ENCODE measurements at places on chromosomes 12 and 14.
A peak's percentile ranks its signal among the peaks of the same experiment; 100 is the strongest.

DNA sequence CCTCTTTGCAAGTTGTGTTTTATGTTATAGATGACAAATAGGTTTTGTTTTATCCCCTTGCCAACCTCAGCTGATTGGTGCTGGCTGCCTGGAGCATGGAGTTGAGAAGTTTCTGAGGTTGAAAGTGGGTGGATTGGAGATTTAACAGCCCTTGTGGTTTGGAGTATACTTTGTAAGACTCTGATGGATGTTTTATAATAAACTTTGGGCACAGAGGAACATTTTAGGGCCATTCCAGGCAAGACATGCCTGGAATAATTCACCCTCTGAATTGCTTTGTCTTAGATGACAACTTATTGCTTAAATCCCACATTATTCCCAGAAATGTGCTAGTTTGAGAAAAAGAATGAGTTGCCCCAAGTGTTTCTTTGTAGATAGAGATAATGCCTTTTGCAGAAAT, 158.9 kb downstream of the SLC5A8 start:
- peak; percentile 52 for DNase-seq

GRCh38 chr12:111193067-111193466, 175.8 kb downstream of the PHETA1 start:
- no peak for DNase-seq

GRCh38 chr12:106583242-106584103, 669 bp downstream of the RFX4 start:
- no peak for DNase-seq

DNA sequence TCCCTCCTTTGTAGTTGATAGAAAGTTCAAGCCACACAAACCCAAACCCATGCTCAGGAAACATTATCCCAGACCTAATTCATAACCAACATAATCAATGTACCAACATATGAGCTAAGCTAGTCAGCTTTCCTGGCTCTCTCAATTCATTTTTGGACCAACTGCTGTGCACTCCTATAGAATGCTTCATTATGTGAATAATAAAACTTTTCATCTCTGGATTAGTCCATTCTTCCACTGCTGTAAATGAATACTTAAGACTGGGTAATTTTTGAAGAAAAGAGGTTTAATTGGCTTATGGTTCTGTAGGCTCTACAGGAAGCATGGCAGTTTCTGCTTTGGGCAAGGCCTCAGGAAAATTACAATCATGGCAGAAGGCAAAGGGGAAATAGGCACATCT, 651.9 kb downstream of the RERGL start:
- no peak for DNase-seq

- DNase-seq = no peak
Measured at GRCh38 chr12:11171969-11172675, 1.1 kb downstream of the SMIM10L1 start.

- peak; percentile 3 for DNase-seq
Measured at GRCh38 chr12:16385782-16386646, 38.6 kb downstream of the MGST1 start.

DNA sequence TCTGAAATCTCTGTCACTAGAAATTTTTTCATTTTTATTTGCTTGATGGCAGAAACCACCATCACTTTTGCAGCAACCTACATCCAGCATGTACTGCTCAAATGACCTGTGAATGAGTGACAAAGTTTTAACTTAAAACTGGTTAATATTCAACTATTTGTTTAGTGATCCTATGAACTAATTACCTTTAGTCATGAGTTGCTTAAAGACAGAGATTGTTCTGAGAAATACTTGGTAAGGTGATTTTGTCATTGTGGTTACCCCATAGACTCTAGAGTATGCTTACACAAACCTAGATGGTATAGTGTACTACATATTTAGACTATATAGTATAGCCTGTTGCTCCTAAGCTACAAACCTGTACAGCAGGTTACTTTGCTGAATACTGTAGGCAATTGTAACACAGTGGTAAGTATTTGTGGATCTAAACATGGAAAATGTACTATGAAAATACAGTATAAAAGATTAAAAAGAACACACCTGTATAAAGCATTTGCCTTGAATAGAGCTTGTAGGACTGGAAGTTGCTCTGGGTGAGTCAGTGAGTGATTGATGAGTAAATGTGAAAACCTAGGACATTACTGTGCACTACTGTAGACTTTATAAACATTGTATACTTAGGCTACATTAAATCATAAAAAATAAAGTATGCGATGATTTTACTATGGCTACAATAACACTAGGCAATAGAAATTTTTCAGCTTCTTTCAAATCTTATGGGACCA, 256.6 kb upstream of the PPFIA2 start:
- DNase-seq = no peak

DNA sequence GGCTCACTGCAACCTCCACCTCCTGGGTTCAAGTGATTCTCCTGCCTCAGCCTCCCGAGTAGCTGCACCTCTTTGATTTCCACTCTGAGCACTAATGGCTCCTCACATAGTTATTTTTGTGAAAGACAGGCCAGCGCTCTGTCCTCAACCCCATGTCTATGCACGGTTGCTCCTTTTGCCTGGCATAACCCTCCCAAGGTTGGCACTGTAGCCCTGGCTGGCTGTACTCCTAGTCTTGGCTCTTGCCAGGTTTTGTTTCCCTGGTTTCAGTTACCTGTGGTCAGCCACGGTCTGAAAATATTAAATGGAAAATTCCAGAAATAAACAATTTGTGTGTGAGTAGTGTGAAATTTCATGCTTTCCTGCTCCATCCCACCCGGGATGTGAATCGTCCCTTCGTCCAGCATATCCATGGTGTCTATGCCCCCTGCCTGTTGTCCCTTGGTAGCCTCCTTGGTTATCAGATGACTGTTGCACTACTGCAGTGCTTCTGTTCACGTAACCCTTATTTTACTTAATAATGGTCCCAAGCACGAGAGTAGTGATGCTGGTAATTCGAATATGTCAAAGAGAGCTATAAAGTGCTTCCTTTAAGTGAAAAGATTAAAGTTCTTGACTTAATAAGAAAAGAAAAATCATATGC, 12.3 kb upstream of the DCD start:
- no peak for DNase-seq

- DNase-seq = no peak
Measured at GRCh38 chr14:44960146-44960545, 1.6 kb downstream of the KLHL28 start.

DNA sequence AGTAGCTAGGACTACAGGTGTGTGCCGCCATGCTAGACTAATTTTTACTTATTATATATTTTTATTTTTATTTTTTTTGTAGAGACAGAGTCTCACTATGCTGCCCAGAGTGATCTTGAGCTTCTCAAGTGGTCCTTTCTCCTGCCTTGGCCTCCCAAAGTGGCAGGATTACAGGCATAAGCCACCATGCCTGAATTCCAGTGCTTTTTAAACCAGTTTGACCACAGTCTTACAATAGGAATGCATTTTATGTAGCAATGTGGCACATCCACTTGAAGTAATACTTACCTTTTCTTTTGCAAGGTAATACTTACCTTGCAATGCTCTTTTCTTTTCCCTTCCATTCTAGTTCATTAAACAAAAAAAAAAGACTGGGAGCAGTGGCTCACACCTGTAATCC, 38.0 kb upstream of the CPM start:
- no peak for DNase-seq

DNA sequence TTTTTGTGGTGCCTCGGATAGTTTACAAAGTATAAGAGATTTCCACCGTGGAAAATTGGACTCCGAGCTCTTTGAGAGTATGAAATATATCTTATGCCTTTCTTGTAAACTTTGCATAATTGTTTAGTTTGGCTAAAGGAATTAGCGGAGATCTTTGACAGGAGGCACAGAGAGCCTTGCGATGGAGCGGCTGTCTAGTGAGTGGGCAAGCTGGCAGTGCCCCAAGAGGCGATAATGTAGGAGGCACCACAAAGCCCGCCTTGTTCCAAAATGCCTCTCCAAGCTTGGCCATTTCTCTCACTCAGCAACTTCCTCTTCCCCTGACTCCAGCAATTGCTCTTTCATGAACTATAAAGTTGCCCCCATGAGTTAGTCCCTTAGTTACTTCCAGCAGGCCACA, 270.1 kb upstream of the PRICKLE1 start:
- DNase-seq = no peak

GRCh38 chr12:272942-273341, 10.3 kb upstream of the SLC6A13 start:
- DNase-seq = no peak

- no peak for DNase-seq
Measured at GRCh38 chr12:119432949-119433348, 98.4 kb downstream of the CCDC60 start.

GRCh38 chr12:118589162-118589561, 212.8 kb downstream of the SUDS3 start:
- no peak for DNase-seq

DNA sequence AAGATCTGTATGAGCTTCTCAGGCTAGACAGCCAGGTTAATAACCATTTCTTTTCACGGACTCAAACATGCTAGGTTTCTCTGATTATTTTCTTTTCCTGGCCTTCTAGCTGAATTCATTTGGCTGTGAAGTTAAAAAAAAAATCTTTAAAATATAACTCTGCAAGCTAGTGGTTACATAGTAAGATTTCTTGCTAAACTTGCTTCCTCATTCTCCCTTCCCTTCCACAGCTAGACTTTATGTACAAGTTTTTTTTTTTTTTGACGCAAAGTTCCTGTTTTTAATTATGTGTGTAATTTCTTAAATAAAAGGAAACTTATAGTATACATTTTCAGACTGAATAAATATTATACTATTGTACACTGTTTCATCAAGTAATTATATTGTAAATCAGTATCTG, 145.4 kb downstream of the TMTC2 start:
- DNase-seq = no peak

All from AG09309 (cell line).